ENCODE measurements at places on chromosomes 6 and 20.

- DNase-seq: no peak
These were observed 240.4 kb downstream of the TBC1D32 start for GRCh38 chr6:121093928-121094327.

DNA sequence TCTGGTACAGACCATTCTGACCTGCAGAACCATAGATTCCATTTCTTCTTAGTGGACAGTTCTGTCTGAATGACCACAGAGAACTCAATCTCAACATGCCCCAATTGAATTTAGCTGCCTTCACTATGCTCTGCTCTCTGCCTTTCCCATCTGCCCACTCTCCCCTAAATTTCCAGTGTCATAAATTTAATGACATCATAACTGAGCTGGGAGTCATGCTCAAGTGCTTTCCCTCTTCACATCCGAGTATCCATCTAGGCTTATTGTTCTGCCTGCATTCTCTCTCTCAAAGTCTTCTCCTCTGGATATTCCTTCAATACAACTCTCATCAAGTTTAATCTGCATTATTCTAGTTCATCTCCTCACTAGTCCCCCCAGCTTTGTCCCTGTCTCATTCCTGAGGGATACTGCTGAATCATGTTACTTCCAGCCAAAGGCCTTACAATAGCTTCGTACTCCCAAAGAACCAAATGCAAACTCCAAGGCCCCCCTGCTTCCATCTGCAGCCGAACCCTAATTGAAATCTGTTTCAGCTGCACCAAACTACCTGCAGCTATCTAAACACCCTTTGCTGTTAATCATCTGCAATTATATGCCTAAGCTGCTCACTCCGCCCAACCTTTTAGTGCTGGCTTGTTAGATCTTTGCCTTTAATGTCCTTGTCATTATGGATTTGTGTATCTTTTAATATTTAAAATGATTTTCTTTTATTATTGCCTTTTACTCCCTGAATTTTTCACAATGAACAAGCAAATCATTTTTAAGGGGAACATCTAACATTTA, 46.1 kb downstream of the SLC35B3 start:
- peak; percentile 87 for DNase-seq

DNA sequence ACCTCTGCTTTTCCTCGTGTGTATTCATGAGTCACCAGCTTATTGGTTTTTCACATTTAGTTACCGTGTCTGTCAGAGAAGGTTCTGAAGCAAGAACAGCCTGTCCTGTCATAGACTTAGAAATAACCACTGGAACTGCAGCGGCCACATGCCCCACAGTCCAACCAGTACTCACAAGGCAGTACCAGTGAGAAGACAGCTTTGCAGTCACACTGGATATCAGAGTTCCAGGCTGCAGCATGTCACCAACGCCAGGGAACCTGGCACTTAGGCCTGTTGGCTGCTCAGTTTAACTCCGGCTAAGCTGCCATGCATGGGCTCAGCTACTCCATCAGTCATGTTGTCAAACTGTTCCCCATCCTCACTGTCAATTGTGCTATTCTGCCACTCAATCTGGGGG, 40.1 kb downstream of the ADNP start:
- DNase-seq: no peak

- DNase-seq: no peak
These were observed 199.1 kb upstream of the CNR1 start for GRCh38 chr6:88365230-88365629.

- no peak for DNase-seq
These were observed 2.9 kb downstream of the RGL2 start for GRCh38 chr6:33295621-33296369.

DNA sequence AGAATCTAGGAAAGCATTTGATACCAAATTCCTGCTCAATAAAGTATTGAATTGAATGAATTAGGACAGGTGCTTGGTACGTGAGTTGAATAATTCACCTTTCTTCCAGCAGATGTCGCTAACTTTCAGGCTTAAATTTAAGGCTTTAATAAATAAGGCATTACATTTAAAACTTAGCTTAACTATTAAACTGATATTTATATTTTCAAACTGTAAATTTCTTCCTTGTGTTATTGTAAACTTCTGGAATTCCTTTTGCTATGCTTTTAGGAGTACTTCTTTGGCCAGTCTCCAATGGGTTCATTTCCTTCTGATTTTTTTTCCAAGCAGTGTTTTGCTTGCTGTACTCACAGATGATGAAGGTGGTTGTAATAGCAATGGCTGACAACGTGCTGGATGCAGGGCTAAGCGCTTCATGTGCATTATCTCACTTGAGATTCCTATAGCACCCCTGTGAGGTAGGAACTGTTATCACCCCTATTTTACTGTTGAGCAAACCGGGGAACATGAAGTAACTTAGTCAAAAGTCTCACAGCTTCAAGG, 71.3 kb upstream of the SLC2A12 start:
- no peak for DNase-seq

- DNase-seq: no peak
These were observed 412 bp upstream of the TUBB1 start for GRCh38 chr20:59018817-59019216.

GRCh38 chr6:130503146-130503545, 137.3 kb downstream of the TMEM200A start:
- DNase-seq: no peak

GRCh38 chr6:21098744-21099143, 494.8 kb upstream of the SOX4 start:
- no peak for DNase-seq

- no peak for DNase-seq
These were observed 72.0 kb upstream of the TBX18 start for GRCh38 chr6:84836366-84836765.

DNA sequence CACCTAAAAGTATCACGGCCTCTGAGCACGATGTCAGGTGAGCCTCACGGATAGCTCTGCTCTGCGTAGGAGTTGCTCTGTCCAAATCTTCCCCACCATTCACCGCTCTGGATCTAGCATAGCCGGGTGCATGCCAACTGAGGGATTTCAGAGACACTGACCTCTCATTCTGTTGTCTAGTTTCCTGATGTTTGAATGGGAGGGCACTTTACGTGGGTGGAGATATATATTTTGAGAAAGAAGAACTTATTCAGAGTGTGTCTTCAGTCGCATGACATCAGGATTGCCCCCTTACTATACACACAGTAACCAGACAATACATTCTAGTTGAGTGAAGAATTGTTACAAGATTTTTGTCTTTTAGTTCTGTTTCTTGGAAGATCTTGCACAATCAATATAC, 96.5 kb upstream of the CITED2 start:
- no peak for DNase-seq

DNA sequence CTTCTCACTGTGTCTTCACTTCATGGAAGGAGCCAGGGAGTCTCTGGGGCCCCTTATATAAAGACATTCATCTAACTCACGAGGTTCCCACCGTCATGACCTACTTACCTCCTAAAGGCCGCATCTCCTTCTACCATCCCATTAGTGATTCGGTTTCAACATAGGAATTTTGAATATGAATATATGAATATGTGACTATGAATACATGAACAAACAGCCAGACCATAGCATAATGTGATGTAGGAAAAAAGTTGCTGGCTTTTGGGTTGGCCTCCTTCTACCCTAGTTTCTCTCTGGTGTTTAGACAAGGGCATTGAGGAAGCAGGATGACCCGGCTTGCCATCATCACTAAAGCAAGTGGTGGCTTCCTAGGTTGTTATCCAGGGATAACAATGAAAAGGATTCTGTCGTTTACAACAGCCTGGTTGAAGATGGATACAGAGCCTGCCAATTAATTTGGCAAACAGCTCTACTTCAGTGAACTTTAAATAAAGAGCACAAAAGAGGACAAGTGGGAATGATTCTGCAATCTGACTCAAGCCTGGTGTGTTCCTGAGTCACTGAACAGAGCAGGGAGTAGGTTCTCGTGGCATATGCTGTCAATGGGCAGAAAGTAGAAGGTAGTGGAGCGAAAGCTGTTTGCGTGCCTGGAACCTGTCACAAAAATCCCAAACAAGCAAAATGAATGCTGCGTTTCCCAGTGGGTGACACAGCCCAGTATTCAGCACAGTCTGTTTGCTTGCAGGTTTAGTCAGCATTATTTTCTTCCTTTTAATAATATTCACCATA, 44.0 kb upstream of the DOK5 start:
- no peak for DNase-seq

DNA sequence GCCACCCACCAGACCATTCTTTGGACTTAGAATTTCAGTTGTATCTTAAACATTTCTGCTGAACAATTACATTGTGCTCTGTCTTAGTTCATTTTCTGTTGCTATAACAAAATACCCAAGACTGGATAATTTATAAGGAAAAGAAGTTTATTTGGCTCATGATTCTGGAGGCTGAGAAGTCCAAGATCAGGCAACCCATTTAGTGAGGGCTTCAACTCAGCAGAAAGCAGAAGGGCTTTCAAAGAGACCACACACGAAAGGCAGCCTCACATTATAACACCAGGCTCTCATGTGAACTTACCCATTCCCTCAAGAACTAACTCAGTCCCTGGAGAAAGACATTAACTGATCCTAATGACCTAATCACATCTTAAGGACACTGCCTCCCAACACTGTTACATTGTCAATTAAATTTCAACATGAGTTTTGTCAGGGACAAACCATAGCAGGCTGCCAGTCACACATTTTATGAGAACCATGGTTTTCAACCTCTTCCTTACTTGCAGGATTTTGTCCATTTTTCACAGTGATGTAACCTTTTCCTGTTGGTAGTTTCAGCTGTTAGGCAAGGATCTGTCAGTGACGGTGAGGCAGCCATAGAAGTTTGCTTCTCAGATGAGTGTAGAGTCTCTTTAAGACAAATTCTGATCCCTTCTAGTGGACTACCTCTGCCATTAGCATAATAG, 399.6 kb upstream of the SOX4 start:
- no peak for DNase-seq

DNA sequence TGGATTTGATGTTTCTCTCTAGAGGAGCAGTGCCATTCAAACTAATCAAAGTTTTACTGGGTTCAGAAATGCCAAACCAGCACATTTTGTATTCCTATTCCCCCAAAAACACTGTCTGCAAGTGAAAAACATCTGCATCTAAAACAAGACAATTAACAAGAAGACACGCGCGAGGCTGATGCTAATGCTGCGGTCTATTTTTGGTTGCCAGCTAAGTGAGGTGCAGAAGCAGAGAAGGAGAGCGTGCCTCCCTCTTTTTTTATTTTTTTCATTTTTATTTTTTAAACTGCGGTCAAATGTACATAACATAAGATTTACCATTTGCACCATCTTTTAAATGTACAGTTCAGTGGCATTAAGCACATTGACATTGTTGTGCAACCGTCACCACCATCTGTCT, 641.1 kb downstream of the DHX35 start:
- no peak for DNase-seq

GRCh38 chr20:15986690-15987089, 586.6 kb downstream of the KIF16B start:
- DNase-seq: no peak

DNA sequence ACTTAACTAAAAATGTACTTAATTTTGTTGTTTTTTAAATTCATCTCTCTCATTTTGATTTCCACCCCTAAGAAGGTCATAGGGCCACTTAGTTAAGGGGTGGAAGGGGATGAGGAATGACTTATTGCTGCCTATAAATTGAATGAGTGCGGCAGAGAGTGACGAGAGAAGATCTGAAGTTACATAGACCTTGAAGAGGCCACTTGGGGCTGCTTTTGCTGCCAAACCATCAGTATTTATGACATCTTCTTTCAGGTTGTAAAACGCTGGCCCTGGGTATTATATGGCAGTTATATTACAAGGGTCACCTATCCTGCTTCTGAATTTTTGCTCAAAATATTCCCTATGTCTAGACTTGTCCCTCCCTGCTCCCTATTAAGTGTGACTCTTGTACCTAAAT, 119.6 kb upstream of the RIMS1 start:
- no peak for DNase-seq

DNA sequence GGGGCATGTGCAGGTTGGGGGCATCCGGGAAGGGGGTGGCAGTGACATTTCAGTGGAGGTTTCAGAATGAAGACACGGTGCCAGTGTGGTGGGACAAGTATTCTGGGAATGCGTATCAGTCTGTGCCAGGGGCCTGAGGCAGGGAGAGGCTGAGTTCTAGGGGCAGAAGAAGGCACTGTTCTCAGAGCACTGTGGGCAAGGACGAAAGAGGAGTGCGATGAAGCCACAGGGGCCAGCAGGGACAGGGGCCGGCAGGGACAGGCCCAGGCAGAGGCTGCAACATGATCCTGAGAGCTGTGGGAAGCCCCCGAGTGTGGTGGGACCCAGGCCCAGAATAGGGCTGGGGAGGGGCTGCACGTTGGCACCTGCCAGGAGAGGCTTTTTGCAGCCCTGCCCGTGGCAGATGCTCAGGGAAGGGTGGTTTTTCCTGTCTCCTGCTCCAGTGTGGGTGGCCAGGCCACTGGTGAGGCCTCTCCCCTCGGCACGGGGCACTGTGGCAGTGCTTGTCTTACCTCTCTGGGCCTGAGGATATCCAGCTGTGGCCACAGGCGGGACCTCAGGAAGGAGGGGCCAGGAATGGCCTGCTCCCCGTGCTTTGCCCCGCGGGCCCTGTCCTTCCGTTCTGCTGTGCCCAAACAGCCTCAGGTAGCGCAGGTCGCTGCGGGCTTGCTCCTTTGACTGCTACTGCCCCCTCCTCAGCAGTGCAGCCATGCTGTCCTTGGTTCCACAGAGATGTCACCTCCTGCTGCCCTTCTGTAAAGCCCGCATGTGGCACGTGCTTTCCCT, 10.0 kb downstream of the ENTPD6 start:
- no peak for DNase-seq

GRCh38 chr6:159038914-159039884, 5.6 kb downstream of the TAGAP start:
- DNase-seq: no peak

- no peak for DNase-seq
These were observed 19.5 kb upstream of the EDN1 start for GRCh38 chr6:12270551-12271230.

- no peak for DNase-seq
These were observed 78.3 kb upstream of the TIAM2 start for GRCh38 chr6:154916857-154917256.

GRCh38 chr6:136990754-136991153, 54.0 kb downstream of the IL20RA start:
- no peak for DNase-seq

DNA sequence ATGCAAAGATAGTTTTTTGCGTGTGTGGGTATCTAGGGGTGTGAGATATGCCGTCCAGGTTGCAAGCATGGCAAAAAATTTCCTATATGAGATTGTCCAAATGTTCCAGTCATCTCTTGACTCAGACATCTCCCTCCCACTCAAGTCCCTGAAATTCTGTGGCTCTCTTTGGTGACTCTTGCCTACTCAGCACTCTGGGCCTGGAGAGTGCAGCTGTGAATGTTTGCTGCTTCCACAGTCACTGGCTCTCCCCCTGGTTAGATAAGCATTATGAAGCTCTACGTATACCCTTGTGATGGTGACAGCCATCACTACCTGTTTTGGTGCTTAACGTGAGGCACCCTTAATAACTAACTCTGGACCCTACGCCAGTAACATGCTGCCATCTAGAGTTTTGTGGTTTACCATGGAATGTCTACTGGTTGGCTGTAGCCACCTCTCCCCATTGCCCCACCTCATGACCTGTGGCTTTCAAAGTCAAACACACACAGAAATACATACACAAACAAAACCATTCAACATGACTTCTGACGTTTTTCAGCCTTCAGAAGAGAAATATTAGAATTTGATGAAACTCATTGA, 621.9 kb upstream of the CITED2 start:
- peak; percentile 1 for DNase-seq

All from COR-L47 (cell line).